Ovary (tissue), 10 donors: ENCODE measurements at places on chromosomes 6 and 20.

- DNase-seq: no peak
Observed at GRCh38 chr6:21998582-21998981, 298.3 kb downstream of the PRL start.

DNA sequence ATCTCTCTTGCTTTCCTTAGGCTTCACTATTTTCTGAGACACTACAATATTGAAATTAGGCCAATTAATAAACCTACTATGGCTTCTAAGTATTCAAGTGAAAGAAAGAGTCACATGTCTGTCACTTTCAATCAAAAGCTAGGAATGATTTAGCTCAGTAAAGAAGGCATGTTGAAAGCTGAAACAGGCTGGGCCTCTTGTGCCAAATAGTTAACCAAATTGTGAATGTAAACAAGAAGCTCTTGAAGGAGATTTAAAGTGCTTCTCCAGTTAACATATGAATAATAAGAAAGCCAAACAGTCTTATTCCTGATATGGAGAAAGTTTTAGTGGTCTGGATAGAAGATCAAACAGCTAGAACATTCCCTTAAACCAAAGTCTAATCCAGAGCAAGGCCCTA, 236.3 kb downstream of the OTOR start:
- no peak for DNase-seq

DNA sequence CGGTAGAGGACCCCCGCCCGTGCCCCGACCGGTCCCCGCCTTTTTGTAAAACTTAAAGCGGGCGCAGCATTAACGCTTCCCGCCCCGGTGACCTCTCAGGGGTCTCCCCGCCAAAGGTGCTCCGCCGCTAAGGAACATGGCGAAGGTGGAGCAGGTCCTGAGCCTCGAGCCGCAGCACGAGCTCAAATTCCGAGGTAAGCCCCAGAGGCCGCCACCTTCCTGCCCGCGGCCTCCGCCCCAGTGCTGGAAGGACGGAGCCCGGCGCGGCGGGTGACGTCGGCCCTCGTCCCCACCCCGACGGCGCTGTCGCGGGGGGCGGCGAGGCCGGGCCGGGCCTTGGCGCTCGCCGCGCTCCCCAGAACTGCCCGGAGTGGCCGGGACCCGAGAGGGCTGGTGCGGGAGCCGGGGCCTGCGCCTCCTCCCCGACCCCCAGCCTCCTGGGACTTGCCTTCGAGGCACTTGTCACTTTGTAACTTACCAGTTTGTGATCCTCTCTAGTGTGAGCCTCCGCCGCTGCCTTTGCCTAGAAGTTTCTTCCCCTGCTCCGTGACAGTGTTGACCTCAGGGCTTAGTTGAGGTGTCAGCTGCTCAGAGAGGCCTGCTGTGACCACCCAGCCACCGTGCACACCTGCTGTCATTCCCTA, 417 bp downstream of the VAPB start:
- no peak for DNase-seq

- DNase-seq: no peak
Observed at GRCh38 chr6:56947924-56948323, 7.0 kb upstream of the BEND6 start.
